Bronchial epithelial cell (primary cell): ENCODE measurements at places on chromosomes 7 and 10.

GRCh38 chr10:109588259-109588658, 335.1 kb downstream of the XPNPEP1 start:
- no peak for DNase-seq

DNA sequence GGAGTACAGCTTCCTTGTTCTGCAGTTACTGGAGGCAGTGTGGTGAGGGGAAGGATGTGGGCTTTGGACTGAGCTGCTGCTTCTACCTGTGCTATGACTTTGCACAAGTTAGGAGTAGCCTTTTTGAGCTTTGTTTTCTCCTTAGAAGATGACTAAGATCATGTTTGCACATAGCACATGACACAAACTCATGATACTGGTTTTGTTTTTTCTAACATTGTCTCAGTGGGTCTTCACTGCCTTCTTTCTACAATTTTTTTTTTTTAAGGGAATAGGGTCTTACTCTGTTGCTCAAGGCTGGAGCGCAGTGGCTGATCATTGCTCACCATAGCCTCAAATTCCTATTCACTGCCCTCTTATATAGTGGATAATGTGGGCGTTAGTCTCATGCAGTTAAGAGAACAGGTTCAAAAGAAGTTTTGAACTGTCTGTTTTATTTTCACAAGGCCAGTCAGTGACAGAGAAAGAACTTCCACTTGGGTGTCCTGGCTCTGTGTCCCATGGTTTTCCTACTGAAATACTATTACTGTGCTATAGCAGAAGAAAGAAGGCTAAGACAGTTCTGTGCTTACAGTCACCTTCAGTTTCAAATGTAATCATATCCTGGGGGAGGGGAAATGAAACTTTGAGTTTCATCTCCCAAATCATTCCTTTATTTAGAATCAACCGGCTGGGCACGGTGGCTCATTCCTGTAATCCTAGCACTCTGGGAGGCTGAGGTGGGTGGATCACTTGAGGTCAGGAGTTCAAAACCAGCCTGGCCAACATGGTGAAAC, 72.0 kb downstream of the KAT6B start:
- DNase-seq, result peak; percentile 80

- peak; percentile 17 for DNase-seq
Measured at GRCh38 chr10:71622154-71622526, 97.4 kb downstream of the C10orf105 start.

DNA sequence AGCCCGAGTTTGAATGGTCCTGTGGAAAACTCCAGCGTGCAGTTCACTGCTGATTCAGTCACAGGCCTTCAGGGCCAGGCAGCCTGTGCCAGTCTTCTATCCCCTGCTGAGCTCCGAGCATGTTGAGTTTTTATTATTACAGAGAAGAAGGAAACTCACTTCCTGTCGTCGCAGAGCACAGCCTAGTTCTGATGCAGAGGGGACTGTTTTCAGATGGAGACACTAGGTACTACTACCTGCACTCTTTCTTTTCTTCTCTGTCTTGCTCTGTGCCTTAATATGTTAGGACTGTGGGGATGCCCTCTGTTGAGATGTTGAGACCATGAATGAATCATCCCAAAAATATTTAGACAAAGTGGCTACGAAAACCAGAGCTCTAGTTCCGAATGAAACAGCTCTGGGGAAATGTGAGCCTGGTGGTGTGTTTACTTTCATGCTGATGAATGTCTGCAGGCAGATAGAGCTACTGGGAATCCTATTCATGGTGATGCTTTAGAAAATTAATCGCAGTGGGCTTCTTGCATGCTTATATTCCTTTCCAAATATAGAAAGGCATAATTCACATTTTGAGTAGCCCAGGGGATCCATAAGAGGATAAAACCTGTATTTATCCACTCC, 29.6 kb downstream of the CASP7 start:
- peak; percentile 45 for DNase-seq

DNA sequence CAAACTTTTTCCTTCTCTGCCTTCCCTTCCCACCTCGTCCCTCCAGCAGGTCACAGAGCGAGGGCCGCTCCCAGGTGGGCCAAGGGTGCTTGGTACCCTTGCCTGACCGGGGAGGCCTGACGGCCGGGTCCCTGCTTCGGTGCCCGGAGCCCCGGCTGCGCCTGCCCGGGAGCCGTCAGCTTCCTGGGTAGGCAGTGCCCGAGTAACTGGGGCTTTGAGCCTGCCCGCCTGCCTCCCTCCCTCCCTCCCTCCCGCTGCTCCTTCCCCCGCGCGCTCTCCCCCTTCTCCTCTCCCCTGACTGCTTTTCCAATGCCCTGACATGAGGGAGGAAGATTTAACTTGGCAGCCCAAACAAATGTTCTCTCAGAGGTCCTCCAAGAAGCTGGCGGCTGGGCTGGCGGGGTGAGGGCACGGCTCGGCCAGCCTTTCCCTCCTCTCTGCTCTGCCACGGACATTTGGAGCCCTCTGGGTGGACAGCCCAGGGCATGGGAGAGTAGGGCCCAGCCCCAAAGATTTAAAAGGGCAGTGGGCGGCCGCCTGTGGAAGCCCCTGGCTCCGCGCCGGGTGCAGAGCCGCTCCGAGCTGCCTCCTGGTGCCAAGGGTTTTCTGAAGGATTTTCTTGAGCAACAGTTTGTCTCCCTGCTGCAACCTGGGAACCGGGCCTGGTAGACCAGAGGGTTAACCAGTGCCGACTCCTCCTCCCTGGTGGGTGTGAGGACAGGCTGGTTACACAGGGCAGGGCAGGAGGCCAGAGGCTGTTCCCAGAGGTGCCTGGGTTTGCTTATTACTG, 2.0 kb downstream of the ZMIZ1 start:
- DNase-seq, result peak; percentile 87
